ENCODE measurements at places on chromosomes 13 and 19. TPM values are rescaled to one million over a fixed set of nuclear protein-coding genes. Genes with fewer than 3 reads are reported as not detected.

The PPM1N gene
- 0.32 TPM for total RNA-seq

The CEACAM7 gene
- not detected for total RNA-seq

The ZSWIM4 gene
- total RNA-seq: 2.9 TPM

The ERCC2 gene
- 32.3 TPM for total RNA-seq

The SIGLECL1 gene
- not detected for total RNA-seq

The CGB8 gene
- 4.5 TPM for total RNA-seq

The SLITRK5 gene
- total RNA-seq: not detected

The DBP gene
- 5.9 TPM for total RNA-seq

The NDUFB7 gene
- 186 TPM for total RNA-seq

The ZNF560 gene
- total RNA-seq: 0.25 TPM

The RASIP1 gene
- total RNA-seq: not detected

The IGFL2 gene
- not detected for total RNA-seq

The MPV17L2 gene
- 69.4 TPM for total RNA-seq

The ZNF610 gene
- 2.8 TPM for total RNA-seq

DNA sequence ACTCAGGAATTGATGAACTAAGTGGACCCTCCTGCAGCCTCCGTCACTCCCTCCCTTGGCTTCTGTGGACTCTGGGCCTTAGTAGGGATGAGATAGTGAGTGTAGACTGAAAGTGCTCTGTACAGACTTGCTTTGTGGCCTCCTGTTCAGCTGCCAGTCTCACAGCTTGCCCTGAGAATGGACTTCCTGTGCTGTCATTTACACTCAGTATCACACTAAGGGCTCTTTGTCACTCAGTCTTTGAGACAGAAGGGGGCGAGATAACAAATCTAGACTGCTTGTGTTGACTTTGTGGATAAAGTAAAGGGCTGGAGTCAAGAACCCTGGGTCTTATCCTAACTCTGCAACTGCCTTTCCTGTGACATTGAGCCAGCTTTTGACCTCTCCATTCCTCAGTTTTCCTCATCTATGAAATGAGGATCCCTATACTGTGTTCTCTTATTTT is 21.0 kb upstream of the SPRY2 start:
- H3K27ac ChIP-seq: no peak overlapping the region
- H3K4me1 ChIP-seq: peaks cover 5% of the 10 kb centered on the region
- no peaks in the 10 kb centered on the region for H3K36me3 ChIP-seq
- H3K4me3 ChIP-seq: no peak overlapping the region

GRCh38 chr19:39237200-39238184 is 7.3 kb downstream of the IFNL3 start:
- H3K36me3 ChIP-seq: no peaks in the 10 kb centered on the region
- no peaks in the 10 kb centered on the region for H3K4me1 ChIP-seq
- H3K27me3 ChIP-seq: peaks cover 34% of the 10 kb centered on the region
- H3K4me3 ChIP-seq: no peak overlapping the region
- no peak overlapping the region for H3K27ac ChIP-seq

DNA sequence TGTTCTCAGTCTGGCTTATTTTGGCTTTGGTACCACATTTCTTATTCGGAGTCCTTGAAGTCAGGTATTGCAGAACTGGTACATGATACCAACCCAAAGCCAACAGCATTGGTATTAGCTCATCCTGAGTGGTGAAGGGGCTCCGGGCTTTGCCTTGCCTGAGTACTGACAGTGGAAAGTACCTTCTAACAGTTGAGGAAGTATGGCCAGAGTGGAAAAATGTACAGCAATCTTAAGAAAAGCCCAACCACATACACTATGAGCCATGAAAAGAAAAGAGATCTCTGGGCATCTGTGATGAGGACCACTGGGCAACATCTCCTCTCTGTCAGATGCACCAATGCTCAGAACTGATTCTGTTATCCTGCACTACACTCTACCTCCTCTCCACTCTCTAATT is 8.3 kb downstream of the LCP1 start:
- no peak overlapping the region for H3K27ac ChIP-seq
- H3K27me3 ChIP-seq: peaks cover 14% of the 10 kb centered on the region
- no peaks in the 10 kb centered on the region for H3K4me1 ChIP-seq
- no peak overlapping the region for H3K4me3 ChIP-seq
- no peak for DNase-seq

DNA sequence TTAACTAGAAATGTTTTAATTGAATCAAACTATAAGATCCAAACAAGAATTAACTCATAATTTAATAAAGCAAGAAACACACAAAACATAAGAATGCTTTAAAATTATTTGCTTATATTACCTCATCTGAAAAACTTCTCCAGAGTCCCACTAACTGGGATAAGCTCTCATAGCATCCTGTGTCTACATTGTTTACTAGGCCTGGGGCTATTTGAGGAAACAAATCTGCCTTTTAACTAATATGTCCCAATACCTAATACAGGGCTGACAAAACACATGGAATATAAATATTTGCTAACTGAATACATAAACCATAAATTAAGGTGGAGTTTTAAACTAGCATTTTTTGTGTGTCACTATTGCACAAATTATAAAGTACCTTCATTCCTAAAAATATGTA is 1399.8 kb upstream of the SLC10A2 start:
- DNase-seq: no peak
- no peak overlapping the region for H3K27ac ChIP-seq
- no peaks in the 10 kb centered on the region for H3K4me1 ChIP-seq
- H3K4me3 ChIP-seq: no peak overlapping the region

GRCh38 chr13:48993150-48993549 is 17.4 kb downstream of the FNDC3A start:
- no peaks in the 10 kb centered on the region for H3K27me3 ChIP-seq
- no peak overlapping the region for H3K27ac ChIP-seq
- H3K4me3 ChIP-seq: no peak overlapping the region
- H3K36me3 ChIP-seq: no peaks in the 10 kb centered on the region

GRCh38 chr13:44447783-44448321 is 74.2 kb downstream of the SERP2 start:
- no peaks in the 10 kb centered on the region for H3K4me1 ChIP-seq
- H3K36me3 ChIP-seq: no peaks in the 10 kb centered on the region
- H3K27ac ChIP-seq: no peak overlapping the region
- H3K27me3 ChIP-seq: no peaks in the 10 kb centered on the region
- no peak overlapping the region for H3K4me3 ChIP-seq

DNA sequence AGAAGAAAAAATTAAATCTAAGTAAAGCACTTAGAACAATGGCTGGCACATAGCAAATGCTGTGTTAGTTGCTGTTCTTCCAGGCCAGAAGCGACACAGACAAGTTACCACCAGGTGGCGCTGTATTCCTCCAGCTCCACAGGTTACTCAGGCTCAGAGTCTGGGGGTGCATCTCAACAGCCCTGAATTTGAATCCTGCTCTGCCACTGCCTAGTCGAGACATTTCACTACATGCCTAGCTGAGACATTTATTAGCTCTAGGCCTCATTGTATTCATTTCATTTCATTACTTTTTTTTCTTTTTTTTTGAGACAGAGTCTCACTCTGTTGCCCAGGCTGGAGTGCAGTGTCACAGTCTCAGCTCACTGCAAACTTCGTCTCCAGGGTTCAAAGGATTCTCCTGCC is 16.4 kb upstream of the CYP2B6 start:
- no peaks in the 10 kb centered on the region for H3K36me3 ChIP-seq
- no peaks in the 10 kb centered on the region for H3K4me1 ChIP-seq
- DNase-seq: peak; percentile 76

DNA sequence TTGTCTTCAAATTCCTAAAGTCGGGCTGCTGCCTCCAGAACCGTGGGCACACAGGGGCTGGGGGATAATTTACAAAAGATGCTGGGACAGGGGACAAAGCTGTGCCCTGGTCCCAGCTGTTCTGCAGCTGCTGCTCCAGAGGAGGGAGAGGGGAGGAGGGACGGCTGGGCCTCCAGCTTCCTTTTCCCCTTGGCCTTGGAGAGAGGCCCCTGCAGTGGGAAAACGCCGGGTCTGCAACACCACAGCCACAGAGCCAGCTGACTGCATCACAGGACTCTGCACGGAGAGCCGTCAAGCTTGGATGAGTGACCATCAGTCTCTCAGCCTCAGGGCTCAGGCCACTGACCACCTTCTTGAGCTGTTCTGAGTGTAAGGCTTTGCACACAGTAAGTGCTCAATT is 6.1 kb downstream of the DOCK6 start:
- H3K4me1 ChIP-seq: no peaks in the 10 kb centered on the region
- DNase-seq: no peak

- DNase-seq: peak; percentile 45
- H3K36me3 ChIP-seq: no peaks in the 10 kb centered on the region
- H3K4me1 ChIP-seq: peaks cover 32% of the 10 kb centered on the region
- H3K27me3 ChIP-seq: no peaks in the 10 kb centered on the region
- H3K4me3 ChIP-seq: no peak overlapping the region
- H3K27ac ChIP-seq: no peak overlapping the region
These were observed 20.7 kb downstream of the SH3GL1 start for GRCh38 chr19:4379383-4380253.

DNA sequence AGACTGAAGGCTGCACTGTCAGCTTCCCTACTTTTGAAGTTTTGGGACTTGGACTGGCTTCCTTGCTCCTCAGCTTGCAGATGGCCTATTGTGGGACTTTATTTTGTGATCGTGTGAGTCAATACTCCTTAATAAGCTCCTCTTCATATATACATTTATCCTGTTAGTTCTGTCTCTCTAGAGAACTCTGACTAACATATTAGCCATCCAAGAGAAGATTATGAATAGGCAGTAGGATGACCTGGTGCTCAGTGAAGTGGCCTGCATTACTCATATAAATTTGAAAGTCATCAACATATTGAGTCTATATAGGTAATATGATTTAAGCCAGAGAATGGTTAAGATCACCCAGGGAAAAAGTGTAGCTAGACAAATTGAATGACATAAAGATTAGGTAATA is 136.3 kb upstream of the UFM1 start:
- H3K4me1 ChIP-seq: peaks cover 7% of the 10 kb centered on the region
- H3K27ac ChIP-seq: no peak overlapping the region
- H3K36me3 ChIP-seq: no peaks in the 10 kb centered on the region
- DNase-seq: peak; percentile 75
- no peaks in the 10 kb centered on the region for H3K27me3 ChIP-seq
- H3K4me3 ChIP-seq: no peak overlapping the region

GRCh38 chr19:16378291-16378889 is 53.8 kb downstream of the KLF2 start:
- no peaks in the 10 kb centered on the region for H3K27me3 ChIP-seq
- DNase-seq: no peak
- peaks cover 20% of the 10 kb centered on the region for H3K4me1 ChIP-seq
- H3K4me3 ChIP-seq: no peak overlapping the region
- no peaks in the 10 kb centered on the region for H3K36me3 ChIP-seq

DNA sequence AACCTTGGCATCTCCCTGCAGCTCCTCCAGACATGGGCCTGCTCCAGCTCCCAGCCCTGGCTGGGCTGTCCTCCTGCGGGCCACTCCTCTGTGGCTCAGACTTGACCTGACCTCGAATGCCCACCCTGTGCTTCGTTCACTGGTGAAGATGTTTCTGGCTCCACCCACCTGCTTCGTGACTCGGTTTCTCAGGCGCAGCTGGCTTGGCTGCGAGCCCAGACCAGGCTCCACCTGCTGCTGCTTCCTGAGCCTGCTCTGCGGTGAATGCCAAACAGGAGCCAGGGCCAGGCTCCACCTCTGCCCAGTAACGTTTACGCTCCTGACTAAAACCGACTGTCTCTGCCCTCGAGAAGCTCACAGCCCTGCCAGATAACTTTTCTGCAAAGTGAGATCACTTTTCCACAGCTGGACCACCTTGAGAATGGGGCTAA is 8.9 kb upstream of the RSPH6A start:
- H3K4me1 ChIP-seq: no peaks in the 10 kb centered on the region
- H3K4me3 ChIP-seq: no peak overlapping the region
- no peak for DNase-seq
- no peaks in the 10 kb centered on the region for H3K27me3 ChIP-seq
- no peak overlapping the region for H3K27ac ChIP-seq

- no peak overlapping the region for H3K4me3 ChIP-seq
- H3K27me3 ChIP-seq: peaks cover 34% of the 10 kb centered on the region
- no peak overlapping the region for H3K27ac ChIP-seq
- DNase-seq: no peak
- H3K4me1 ChIP-seq: no peaks in the 10 kb centered on the region
These were observed 32.9 kb upstream of the SLC15A1 start for GRCh38 chr13:98785405-98785804.

GRCh38 chr13:46332772-46333171 is 54.3 kb downstream of the RUBCNL start:
- H3K27me3 ChIP-seq: no peaks in the 10 kb centered on the region
- no peak overlapping the region for H3K27ac ChIP-seq
- no peak overlapping the region for H3K4me3 ChIP-seq
- no peaks in the 10 kb centered on the region for H3K4me1 ChIP-seq
- DNase-seq: no peak

GRCh38 chr13:89375839-89376238 is 1704.7 kb downstream of the SLITRK5 start:
- H3K4me3 ChIP-seq: no peak overlapping the region
- no peak overlapping the region for H3K27ac ChIP-seq
- H3K36me3 ChIP-seq: no peaks in the 10 kb centered on the region
- H3K4me1 ChIP-seq: no peaks in the 10 kb centered on the region

DNA sequence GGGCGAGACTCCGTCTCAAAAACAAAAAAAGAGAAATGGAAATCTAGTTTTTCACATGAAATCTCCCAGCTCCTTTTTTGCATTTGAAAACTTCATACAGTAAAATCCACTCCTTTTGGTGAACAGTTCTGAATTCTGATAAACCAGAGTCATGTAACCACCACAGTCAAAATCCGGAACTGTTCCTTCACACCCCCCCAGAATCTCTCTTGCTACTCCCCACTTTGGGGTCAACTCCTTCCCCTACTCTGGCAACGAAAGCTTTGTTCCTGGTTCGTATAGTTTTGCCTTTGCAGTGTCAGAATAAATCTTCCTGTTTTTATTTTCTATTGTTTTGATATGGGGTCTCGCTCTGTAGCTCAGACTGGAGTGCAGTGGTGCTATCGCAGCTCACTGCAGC is 23.7 kb downstream of the RCN3 start:
- no peaks in the 10 kb centered on the region for H3K27me3 ChIP-seq
- no peak overlapping the region for H3K27ac ChIP-seq
- peaks cover 10% of the 10 kb centered on the region for H3K36me3 ChIP-seq

DNA sequence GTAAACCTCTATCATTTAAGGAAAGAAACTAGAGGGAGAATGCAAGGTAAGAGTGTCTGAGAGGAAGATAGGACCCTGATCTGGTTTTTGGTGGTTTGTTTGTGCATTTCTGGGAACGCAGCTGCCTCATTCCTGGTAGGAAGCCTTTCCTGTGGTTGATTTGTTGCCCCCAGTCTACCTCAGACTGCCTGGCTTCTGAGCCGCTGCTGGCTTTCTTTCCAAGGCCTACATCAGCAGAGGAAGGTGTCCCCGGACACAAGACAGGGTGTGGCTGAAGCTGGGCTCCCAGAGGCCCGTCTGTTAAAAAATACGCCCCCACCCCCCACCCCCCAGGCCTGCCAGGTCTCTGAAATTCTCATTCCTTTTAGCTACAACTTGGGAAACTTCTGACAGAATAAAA is 42.6 kb downstream of the C13orf42 start:
- H3K36me3 ChIP-seq: no peaks in the 10 kb centered on the region
- peaks cover 16% of the 10 kb centered on the region for H3K27me3 ChIP-seq
- H3K4me1 ChIP-seq: no peaks in the 10 kb centered on the region
- no peak overlapping the region for H3K27ac ChIP-seq
